ENCODE measurements at places on chromosomes 6 and 20. TPM values are rescaled to one million over a fixed set of nuclear protein-coding genes. Genes with fewer than 3 reads are reported as not detected.

TMEM244 gene
- not detected for total RNA-seq

CLIC5 gene
- total RNA-seq, result 2.6 TPM

FAM217A gene
- not detected for total RNA-seq

SYCP2L gene
- total RNA-seq, result 0.36 TPM

SASH1 gene
- 0.59 TPM for total RNA-seq

AVP gene
- not detected for total RNA-seq

HMGCLL1 gene
- total RNA-seq, result not detected

TNF gene
- total RNA-seq, result 45.8 TPM

NKX2-4 gene
- total RNA-seq, result not detected

CGA gene
- total RNA-seq, result not detected

ARFGAP1 gene
- 84.9 TPM for total RNA-seq

MYH7B gene
- total RNA-seq, result 0.20 TPM

KIF25 gene
- total RNA-seq, result not detected

CLPSL1 gene
- total RNA-seq, result not detected

RCAN2 gene
- not detected for total RNA-seq

RHAG gene
- total RNA-seq, result not detected

RSPO3 gene
- total RNA-seq, result not detected

TRIM40 gene
- total RNA-seq, result not detected

EGFL8 gene
- 8.7 TPM for total RNA-seq

LPIN3 gene
- total RNA-seq, result 1.5 TPM

HDGFL1 gene
- not detected for total RNA-seq

SPATS1 gene
- total RNA-seq, result not detected

BTNL2 gene
- not detected for total RNA-seq

TAAR8 gene
- not detected for total RNA-seq

SPAG4 gene
- 3.7 TPM for total RNA-seq

CST4 gene
- total RNA-seq, result not detected

MAP3K7 gene
- total RNA-seq, result 31.4 TPM

CRISP3 gene
- total RNA-seq, result not detected

FOXQ1 gene
- total RNA-seq, result not detected

TMEM200A gene
- total RNA-seq, result 2.6 TPM

Measured in T-helper 2 cell treated with Interferon-gamma antibody and Interleukin-4, amounts not matched to agents 100 ng/mL and 5 ng/mL, for 36 hours (primary cell).